ENCODE measurements at places on chromosomes 4 and X.

GRCh38 chr4:144280688-144281087 is 140.2 kb upstream of the GYPA start:
- DNase-seq = no peak

- no peak for DNase-seq
Observed at GRCh38 chrX:53022381-53022780, 26.2 kb upstream of the GPR173 start.

DNA sequence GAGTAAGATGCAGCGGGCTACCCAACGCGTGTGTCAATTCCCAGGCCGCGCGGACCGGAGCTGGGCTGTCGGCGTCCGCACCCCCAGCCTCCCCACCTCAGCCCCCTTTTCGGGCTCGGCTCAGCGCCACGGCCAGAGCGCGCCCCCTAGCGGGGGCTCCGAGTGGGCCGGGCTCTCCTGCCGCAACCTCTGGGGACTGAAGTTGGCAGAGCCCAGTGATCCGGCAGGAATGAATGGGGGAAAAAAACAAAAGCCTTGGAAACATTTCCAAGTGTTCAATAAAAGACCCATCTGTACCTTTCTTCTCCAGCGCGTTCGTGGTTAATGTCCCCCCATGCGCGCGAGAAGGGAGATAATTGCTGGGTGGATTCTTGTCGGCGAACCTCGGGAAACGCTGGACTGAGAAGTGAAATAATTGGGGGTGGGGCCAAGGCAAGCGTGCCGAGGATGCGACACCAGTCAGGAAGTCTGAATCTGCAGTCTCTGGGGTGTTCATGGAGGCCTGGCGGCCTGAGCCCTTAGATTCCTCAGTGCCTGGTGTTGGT is 5.2 kb upstream of the ARX start:
- no peak for DNase-seq

- DNase-seq = no peak
Observed at GRCh38 chr4:51866835-51867234, 23.9 kb downstream of the DCUN1D4 start.

DNA sequence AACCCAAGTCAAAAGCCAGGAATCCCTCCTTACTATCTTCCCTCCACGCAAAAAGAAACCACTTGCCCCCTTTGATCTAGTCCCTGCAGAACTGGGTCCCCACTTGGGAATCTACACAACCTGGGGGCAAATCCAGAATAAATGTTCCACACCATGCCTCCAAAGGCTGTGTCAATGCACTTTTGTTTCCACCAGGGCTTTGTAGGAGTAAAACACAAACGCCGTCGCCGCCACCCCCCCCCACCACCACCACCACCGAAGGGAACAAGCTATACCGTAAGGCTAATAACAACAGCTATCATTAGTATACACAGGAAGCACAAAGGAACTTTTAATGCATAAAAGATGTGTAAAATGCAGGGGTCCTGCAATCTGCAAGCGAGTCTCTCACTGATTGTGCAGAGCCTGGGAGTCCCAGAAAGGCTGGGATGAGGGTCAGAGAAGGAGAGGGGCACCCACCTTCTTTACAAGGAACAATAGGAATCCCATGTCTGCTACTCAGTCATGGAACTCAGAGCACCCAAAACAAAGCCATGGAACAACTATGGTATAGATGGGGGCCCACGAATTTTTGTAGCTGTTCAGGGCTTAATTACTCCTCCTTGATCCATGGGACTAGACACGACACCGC is 13.2 kb downstream of the BCOR start:
- DNase-seq = no peak

DNA sequence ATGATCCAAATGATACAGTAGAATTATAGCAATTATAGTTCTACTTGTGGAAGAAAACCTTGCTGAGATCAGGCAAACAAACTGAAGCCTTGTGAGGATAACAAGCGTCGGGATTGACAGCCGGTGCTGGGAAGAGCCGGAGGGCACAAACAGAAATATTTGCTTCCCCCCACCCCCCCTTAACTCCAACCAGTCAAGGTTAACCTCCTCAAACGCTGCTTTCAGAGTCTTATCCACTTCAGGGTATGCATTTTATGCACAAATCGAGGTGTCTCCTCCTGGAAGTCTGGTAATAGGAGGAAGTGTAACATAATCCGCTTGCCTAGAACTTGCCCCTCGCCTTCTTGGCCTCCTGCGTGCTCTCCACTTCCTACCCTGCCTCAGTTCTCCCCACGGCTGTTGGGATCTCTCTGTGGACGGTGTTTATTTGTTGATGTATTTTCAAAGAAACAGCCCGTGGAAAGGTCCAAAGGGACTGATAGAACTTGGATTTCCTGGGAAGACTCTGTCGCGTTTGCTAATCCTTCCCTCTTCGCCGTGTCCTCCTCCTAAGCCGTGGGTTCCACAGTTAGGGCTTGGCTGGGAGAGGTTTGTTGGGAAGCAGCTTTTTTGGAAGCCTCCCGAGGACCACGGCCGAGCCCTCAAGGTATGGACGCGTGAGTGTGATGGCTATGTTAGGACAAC is 4.1 kb upstream of the ARX start:
- no peak for DNase-seq

- DNase-seq = no peak
Observed at GRCh38 chr4:8892556-8893226, 21.1 kb upstream of the HMX1 start.

GRCh38 chr4:178778496-178778895 is 1336.3 kb upstream of the AGA start:
- no peak for DNase-seq

GRCh38 chrX:53287493-53288138 is 6.2 kb upstream of the IQSEC2 start:
- DNase-seq = no peak

- no peak for DNase-seq
Observed at GRCh38 chr4:184814686-184815045, 11.1 kb downstream of the ACSL1 start.

GRCh38 chr4:176387571-176387970 is 67.8 kb downstream of the SPCS3 start:
- DNase-seq = no peak

GRCh38 chr4:128879971-128880370 is 70.5 kb downstream of the JADE1 start:
- no peak for DNase-seq

- DNase-seq = no peak
Observed at GRCh38 chr4:164606478-164606877, 147.5 kb upstream of the SMIM31 start.

DNA sequence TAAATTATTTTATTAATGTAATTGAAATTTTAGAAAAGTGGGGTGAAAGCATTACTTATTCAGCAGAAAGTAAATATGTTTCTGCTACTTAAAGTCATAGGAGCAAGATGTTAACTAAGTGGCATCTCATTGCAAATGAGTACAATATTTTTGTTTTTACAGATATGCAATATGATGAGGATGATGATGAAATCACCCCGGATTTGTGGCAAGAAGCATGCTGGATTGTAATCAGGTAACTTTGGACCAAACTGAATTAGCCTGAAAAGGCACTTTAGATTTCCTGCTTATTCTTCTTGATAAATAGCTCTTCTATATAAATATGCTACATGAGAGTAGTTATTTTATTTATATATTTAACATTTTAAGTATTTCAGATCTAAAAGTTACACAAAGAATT is 7.5 kb downstream of the POLR2B start:
- no peak for DNase-seq

DNA sequence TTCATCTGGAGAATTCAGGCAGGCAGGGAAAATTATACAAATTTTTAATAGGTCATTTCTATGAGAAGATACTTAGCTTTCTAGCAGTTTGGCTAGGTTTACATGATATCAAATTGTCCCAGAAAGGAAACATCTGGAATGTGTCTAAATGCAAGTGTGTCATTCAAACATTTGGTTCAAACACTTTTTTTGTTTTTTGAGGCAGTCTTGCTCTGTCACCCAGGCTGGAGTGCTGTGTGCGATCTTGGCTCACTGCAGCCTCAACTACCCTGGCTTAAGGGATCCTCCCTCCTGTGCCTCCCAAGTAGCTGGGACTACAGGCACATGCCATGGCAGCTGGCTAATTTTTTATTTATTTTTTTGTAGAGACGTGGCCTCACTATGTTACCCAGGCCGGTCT is 31.6 kb downstream of the SPARCL1 start:
- DNase-seq = no peak

DNA sequence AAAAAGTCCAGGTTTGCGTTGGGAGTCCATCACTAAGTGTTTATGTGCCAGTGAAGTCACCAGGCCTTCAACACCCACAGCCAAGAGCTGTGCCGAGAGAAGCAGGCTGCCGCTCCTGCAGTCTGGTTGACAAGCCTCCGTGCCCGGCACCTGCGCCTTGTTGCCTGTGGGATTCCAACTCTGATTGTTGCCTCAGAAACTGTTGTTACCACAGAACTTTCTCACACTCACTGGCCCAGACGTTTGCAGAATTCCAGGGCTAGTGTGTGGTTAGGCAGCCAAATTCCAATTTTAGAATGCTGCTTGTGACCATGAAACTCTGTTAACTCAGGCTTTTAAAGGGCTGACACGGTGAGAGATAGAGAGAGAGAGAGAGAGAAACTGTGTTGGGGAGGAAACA is 119.5 kb upstream of the LIMCH1 start:
- peak; percentile 82 for DNase-seq

GRCh38 chrX:9604111-9604907 is 139.5 kb downstream of the TBL1X start:
- DNase-seq = no peak

- no peak for DNase-seq
Observed at GRCh38 chr4:128675083-128675482, 134.4 kb upstream of the JADE1 start.

DNA sequence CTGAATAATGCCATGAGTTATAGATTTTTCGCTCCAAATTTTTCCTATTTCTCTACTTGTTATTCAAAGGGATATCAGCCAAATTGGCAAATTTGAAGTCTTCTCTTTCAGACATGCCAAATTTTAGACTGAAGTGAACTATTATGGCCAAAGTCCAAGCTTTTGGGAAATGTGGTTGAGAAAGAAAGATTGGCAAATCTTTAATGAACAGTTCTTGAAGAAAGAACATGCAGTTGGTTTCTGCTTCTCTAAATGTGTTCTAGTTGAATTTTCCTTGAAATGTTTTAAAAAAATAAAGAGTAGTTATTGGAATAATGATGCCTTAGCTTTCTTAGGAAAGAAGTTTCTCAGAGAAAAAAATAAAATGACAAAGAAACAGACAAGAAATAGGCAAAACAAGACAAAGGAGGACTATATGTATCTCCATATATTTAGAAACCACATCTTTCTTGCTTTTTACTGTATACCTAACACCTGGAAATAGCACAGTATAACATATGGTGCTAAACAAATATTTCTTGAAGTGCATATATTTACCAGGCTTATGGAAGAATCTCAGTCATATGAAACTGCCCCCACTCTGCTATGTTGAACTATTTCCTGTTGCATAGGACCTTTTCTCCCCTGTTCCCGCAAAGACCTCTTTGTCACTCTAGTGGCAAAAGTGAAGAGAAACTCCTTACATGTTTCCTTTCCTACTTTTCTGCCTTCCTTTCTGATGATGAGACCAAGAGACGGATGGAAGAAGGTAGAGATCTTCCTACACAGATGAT is 250.0 kb downstream of the ARHGAP24 start:
- DNase-seq = no peak

DNA sequence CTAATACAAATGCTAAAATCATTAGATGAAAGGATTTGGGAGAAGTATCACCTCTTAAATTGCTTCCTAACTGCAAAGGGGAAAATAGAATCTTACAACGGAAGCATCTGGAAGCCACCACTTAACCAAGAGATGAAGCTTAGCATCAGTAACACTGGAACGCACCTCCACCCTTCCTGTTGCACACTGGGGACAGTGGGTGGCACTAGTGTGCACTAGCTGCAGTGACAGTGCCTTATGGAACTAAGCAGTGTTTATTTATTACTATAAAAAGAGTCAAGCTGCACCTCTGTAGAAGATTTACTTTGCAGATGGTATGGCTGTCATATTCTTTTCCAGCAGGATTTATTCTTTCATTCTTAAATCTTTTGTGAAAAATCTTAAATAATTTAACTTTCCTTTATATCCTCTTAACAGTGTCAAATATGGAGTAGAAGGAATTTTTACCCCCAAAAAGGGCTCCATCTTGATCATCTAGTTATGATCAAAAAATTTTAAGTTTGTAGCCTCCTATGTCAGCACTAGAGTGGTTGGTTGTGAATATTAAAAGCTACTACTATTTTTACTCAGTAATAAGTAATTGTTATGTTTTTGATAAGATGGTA is 76.7 kb downstream of the SCD5 start:
- DNase-seq = no peak

- DNase-seq = no peak
Observed at GRCh38 chrX:124293810-124294209, 38.6 kb upstream of the TEX13D start.

- no peak for DNase-seq
Observed at GRCh38 chr4:60780874-60781273, 419.3 kb upstream of the ADGRL3 start.

GRCh38 chrX:68083510-68083909 is 349.8 kb downstream of the OPHN1 start:
- DNase-seq = peak; percentile 29

DNA sequence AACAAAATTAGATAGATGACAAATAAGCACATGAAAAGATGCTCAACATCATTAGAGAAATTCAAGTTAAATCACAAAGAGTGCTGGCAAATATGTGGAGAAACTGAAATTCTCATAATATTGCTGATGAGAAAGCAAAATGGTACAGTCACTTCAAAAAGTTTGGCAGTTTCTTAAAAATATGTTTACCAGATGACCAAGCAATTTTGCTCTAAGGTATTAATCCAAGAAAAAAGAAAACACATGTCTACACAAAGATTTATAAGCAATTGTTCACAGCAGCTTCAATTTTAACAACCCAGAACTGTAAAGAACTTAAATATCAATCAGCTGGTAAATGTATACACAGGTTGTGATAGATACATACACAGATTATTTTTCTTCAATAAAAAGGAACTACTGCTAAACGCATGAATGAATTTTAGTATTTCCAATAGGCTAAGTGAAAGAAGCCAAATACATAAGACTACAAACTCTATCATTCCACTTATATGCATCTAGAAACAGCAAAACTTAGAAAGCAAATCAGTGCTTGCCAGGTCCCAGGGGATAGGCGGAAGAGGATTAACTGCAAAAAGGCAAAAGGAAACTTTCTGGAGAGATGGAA is 11.7 kb downstream of the OTUD4 start:
- no peak for DNase-seq

- DNase-seq = no peak
Observed at GRCh38 chr4:127196655-127197352, 436.0 kb upstream of the INTU start.

- DNase-seq = no peak
Observed at GRCh38 chr4:14008494-14008893, 381.0 kb upstream of the BOD1L1 start.

- no peak for DNase-seq
Observed at GRCh38 chr4:174457468-174457867, 64.8 kb downstream of the HPGD start.

- DNase-seq = no peak
Observed at GRCh38 chr4:135192751-135193535, 991.4 kb upstream of the PABPC4L start.

GRCh38 chr4:6076391-6076790 is 58.2 kb upstream of the C4orf50 start:
- no peak for DNase-seq

- DNase-seq = no peak
Observed at GRCh38 chr4:155943605-155944291, 9.9 kb downstream of the CTSO start.

GRCh38 chrX:12865359-12865758 is 1.5 kb upstream of the TLR7 start:
- no peak for DNase-seq
